ENCODE measurements at places on chromosomes 5 and 9.

GRCh38 chr5:9382522-9382921 lies 163.4 kb downstream of the SEMA5A start:
- no peak for DNase-seq

DNA sequence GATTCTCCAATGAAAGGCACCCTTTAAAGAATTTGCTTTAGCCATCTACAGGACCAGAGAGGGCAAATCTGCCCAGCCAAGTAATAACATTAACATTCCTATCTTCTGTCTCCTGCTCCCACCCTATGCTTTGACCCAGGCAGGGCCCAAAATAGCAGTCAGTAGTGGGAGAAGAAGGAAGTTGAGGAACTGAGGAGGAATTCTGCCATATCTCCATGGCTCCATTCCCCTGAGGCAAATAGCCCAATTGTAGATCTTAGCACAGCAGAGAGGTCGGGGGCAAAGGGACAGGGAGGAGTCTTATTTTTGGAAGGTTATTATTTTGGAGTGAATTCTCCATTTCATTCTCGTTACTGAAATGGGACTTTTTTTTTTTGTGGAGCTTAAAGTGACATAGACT lies 111.1 kb upstream of the IFNK start:
- DNase-seq: no peak

- DNase-seq: no peak
Observed at GRCh38 chr9:98726735-98727134, 18.0 kb upstream of the GABBR2 start.

DNA sequence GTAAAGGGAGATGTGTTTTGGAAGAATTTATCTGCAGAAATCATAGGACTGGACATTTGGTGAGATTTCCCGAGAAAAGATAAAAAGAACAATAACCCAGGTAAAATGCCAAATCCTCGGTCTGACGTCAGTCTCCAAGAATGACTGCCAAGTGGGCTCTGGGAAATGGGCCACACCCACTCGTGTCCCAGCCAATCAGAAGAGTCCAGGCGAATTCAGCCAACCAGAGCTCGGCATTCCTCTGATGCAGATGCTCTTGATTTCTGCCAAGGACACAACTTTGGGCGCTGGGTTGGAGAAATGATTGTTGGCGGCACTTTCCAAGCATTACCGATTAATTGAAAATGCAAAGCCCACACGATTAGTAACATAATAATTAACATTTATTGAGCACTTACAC lies 73.3 kb downstream of the FGF18 start:
- DNase-seq: no peak

GRCh38 chr5:18216729-18217128 lies 582.5 kb downstream of the TAF11L14 start:
- DNase-seq: no peak

GRCh38 chr9:21252721-21253547 lies 13.1 kb upstream of the IFNA14 start:
- DNase-seq: no peak

- no peak for DNase-seq
Observed at GRCh38 chr9:2281803-2282185, 266.6 kb downstream of the SMARCA2 start.

- no peak for DNase-seq
Observed at GRCh38 chr9:14618836-14619420, 74.3 kb downstream of the ZDHHC21 start.

DNA sequence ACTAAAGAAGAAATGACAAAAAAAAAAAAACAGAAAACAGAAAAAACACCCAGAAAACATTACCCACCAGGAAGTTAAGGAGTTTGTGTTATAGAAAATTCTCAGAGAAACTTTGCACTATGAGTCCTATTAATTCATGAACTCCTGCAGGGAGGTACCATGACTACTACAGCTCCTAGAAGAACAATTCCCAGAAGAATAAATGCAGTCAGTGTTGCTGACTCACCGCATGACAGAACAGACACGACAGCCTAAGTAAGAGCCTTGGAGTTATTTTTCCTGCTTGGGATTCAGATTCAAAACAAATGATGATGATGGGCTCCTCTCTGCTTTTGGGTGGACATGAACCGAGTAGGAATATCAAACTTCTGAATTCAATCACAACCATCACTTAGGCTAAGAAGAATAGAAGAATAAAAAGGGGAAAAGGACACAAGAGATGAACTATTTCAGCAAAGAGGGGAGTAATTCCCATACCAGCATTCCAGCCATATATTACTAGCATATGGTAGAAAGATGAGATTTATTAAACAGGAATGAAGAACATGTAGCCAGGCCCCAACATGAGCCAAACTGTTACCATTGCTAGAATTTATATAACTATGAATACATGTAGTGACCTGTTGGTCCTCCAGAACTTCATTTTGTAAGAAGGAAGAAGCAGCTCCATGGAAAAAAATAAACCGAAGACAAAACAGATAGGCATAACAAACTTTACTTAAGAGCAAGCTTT lies 209.6 kb upstream of the PDE4D start:
- DNase-seq: no peak

DNA sequence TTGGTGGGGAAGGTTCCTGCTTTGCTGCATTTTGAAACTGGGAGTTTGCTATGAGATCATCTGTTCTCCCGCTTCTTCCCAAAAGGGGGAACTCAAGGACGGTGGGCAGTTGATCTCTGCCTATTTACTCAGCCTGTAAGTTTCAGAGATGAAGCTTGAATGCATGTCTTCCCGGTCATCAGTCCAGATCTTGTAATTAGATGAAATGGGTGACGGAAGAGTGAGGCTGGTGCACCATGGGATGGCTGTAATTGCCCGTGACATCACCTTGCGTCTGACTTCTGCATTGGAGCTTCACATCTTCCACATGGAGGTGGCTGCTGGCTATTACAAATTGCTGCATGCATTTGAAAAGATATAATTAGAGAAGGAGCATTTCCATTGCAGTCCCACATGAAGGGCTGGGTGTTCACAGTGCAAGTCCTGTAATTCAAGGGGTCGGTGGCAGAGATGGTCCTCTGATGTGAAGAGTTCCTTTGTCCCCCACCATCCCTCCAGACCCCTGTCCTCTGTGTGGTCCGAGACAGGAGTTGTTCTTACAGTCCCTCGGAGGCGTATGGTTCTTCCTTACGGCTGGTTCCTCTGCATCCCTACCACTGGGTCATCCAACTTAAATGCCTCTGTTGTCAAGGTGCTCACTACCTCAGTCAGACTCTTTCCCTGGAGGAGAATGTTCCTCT lies 72.9 kb downstream of the ZNF618 start:
- no peak for DNase-seq

DNA sequence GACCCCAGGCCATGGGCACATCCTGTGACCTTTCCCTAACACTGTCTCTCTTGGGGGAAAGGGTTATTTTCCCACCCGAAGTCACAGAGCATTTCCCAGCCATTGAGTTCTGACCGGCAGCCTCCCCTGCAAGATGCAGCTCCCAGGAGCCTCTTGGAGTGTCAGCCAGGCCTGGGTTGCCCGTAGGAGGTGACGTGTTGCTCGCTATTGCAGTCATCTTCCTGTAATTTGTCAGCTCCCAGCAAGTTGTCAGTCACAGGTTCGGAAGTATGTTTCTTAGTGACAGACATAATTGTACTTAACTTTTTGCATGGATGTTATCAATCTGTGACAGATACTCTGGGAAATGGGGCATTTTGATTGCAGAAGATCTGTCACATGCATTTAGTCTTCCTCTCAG lies 74.5 kb downstream of the MVB12B start:
- DNase-seq: no peak

- no peak for DNase-seq
Observed at GRCh38 chr9:95037789-95038521, 279.6 kb downstream of the FANCC start.

DNA sequence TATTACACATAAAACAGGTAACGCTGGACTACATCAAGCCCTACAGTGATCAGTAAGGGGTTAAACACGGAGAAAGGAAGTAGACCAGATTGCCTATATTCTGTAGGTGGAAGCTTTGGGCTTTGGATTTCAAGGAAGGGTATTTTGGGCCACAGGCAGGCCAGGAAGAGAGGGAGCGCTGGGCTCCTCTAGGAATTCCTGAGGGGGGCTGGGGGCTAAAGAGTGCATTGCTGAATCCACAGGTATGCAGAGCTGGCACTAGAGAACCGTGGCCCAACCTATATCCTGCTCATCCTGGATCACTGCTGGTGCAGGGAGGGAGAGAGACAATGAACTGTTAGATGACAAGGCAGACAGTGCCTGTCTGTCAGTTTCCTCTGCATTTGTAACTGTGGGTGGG lies 367.1 kb downstream of the CSNK1G3 start:
- no peak for DNase-seq

DNA sequence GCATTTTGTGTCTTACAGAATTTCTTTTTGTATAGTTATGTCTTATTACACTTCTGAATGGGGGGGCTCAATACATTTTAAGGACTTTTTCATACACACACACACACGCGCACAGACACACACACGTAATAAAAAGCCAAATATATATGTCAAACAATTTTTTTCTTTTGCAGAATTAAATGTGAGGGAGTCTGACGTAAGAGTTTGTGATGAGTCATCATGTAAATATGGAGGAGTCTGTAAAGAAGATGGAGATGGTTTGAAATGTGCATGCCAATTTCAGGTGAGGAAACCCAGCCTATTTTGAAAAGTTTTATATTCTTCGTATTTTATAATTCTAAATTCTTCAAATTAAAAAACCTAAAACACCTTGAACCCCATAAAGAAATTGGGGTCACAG lies 25.6 kb downstream of the TMEFF1 start:
- no peak for DNase-seq

- DNase-seq: no peak
Observed at GRCh38 chr9:121823451-121824169, 172.2 kb downstream of the DAB2IP start.

DNA sequence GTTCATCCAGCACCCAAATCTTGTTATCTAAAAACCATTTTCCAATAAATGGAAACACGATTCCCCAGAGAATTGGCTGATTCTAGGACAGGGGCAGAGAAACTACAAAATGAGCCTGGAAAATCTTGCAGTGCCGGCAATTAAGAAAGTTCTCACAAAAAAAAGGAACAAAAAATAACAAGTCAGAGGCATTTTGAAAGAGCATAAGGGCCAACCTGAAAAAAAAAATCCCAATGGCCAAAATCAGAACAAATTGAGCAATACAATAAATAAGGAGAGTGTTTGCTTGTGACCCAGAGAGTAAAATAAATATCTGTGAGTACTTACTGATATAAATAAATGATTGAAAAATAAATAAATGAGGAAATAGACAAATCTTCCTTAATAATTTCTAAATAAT lies 55.1 kb upstream of the S1PR3 start:
- no peak for DNase-seq

GRCh38 chr9:115005322-115005721 lies 74.9 kb upstream of the TNFSF8 start:
- no peak for DNase-seq

GRCh38 chr9:119951591-119951990 lies 582.4 kb upstream of the BRINP1 start:
- no peak for DNase-seq

- no peak for DNase-seq
Observed at GRCh38 chr5:11180890-11181289, 419.9 kb upstream of the DAP start.

GRCh38 chr9:10613419-10613818 lies 617 bp upstream of the PTPRD start:
- no peak for DNase-seq

Measured in stimulated activated CD4-positive, alpha-beta T cell treated with anti-CD3 and anti-CD28 coated beads, TNF-alpha, amount 100 ng/mL, for 48 hours (primary cell).